Trophoblast cell (in vitro differentiated cells and primary cell): ENCODE measurements at places on chromosomes 7 and 10.
A peak's percentile ranks its signal among the peaks of the same experiment; 100 is the strongest.

DNA sequence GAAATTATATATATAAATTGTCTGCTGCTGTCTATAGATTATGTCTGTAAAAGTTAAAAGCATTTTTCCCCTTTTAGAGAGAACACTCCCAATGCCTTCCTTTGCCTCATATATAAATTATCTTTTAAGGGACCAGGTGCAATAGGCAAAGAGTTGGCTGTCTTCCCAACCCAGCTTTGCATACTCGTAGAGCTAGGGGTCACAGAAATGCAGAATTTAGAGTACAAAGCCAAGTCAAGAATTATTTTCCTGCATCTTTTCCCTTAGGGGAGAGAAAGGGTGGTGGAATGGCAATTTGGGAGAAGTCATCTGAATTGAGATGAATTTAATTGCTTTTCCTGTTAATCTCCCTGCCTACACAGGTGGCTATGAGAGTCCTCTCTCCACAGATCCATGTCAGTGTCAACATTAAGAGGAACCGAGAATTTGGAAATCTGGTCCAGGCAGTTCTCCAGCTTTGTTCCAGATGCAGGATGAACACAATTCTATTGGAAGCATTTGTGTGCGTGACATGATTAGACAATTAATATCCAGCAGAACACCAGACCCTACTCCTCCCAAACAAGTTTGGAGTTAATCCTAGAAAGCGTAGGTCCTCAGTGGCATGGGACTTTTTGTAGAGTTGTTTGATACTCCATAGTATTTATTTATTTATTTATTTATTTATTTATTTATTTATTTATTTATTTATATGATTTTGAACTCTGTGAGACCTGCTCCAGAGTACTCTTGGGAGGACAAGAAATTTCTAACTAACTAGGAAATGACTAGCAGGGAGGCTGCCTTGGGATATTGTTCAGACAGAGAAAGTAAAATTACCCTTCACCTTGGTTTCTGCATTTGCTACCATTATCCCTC, 80.3 kb upstream of the SKAP2 start:
- DNase-seq = no peak

DNA sequence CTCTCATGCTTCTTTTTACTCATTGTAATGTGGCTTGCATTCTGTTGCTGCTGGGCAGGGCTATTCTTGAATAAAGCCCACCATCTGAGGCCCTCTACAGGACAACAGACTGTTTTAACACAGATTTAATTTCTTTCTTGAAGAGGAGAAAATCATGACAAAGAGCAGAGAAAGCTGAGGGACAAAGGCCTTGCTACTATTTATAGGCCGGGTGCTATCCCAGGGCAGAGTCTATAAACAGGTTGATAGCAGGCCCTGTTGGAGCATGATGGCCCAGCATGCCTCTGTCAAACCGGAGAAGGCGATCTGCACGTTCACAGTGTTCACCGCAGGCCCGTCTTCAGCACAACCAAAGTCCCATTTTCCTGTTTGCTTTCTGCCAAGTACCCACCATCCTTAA, 3.0 kb downstream of the VIPR2 start:
- no peak for DNase-seq

DNA sequence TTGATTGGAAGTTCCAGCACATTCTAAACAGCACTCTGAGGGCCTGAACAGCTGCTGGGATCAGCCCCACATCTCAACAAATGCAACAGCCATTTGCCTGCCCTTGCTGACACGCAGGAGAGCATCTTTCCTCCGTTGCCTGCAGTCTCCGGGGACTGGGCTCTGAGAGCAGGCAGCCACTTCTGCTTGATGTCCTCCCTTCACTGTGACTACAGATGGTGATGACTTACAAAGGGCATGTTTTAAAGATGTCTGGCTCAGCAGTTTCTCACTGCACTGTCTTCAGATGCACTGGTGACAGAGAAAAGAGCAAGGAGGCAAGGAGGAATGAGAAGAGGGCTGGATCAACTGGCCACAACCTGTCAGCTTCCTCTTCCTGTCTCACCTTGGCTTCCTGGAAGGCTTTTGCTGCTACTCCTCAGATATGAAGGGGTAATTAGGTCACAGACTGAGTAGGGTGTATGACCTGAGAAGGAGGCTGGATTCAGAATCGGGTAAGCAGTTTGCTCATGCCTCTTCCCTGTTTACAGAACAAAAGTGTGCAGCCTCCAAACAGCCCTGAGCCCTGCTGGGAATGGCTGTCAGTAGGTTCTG, 143.5 kb upstream of the GHITM start:
- no peak for DNase-seq

GRCh38 chr7:3551536-3551935, 250.5 kb downstream of the SDK1 start:
- DNase-seq = no peak

- DNase-seq = no peak
Observed at GRCh38 chr7:128190051-128190647, 50.9 kb upstream of the LEP start.

DNA sequence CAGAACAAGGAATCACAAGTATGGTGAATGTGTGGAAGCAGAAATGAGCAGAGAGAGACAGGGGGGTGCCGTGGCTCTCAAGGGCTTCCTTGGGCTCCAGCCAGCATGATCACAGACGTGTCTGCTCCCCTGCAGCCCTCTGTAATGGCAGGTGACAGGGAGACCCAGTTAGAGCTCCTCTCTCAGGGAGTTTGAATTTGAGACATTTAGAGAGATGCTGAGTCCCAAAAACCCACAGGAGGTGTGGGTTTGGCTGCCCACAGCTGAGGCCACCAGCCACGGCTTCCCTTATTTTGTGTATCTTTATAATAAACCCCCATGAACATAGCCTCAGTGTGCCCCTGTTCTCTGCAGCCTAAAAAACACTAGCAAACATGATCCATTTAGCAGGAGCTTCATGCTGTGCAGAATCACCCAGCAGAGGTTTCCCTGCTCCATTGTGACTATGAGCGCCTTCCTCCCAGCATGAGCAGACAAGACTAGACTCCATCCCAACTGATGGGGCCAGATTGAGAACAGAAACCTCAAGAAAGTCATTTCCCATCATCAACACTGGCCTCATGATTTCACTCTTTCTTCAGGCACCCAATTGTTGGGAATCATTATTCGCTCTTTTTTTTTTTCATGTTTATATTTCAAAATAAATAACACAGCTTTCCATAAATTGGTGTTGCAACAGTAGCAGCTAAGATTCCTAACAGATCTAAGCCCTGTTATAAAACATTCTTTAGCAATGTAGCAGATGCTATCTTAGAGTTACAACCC, 13.4 kb downstream of the NOD1 start:
- peak; percentile 46 for DNase-seq

- DNase-seq = no peak
Observed at GRCh38 chr10:121112579-121113384, 261.6 kb downstream of the WDR11 start.
